ENCODE measurements at places on chromosomes 4 and X. TPM values are rescaled to one million over a fixed set of nuclear protein-coding genes. Genes with fewer than 3 reads are reported as not detected.

The TBX22 gene
- total RNA-seq = not detected

The HSFX3 gene
- total RNA-seq = not detected

The SRPX gene
- total RNA-seq = 3.3 TPM

The MTMR8 gene
- 3.5 TPM for total RNA-seq

The DDX53 gene
- not detected for total RNA-seq

The GPC3 gene
- 0.40 TPM for total RNA-seq

The SATL1 gene
- not detected for total RNA-seq

DNA sequence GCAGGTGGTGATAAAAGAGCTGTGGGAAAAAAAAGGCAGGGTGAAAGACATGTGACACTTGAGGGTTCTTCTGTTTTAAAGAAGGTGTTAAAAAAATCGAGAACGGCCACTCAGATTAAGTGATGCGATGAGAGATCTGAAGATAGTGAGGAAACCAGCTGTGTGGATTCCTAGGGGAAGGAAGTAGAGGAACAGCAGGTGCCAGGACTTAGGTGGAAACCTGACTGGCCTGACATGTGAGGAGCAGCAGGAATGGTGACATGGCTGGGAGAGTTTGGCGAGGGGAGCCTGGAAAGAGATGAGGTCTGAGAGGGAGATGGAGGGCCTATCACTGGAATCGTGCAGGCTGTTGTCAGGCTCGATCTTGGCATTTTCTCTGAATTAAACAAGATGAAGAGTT, 55.5 kb downstream of the BMPR1B start:
- no peak overlapping the region for H3K4me3 ChIP-seq
- H3K36me3 ChIP-seq = no peaks in the 10 kb centered on the region
- H3K4me1 ChIP-seq = no peaks in the 10 kb centered on the region
- H3K27ac ChIP-seq = no peak overlapping the region
- H3K27me3 ChIP-seq = no peaks in the 10 kb centered on the region

DNA sequence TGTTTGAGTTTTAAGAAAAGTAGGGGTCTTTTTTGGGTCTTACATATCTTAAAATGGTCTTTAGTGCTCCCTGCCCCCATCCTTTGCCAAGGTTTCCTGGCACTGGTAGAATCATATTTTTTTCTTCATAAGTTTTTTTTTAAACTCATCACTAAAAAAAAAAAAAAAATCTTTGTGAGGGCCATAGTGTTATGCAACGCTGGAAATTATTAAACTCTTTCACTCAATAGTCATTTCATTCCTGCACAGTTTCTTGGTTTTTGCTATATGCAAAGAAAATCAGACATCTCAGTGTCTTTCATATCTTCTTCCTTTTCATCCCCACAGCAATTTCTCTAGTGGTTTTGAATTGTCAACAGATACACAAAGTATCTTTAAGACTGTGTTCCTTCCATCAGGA, 95.6 kb downstream of the TMA16 start:
- H3K27me3 ChIP-seq = peaks cover 1% of the 10 kb centered on the region
- no peaks in the 10 kb centered on the region for H3K4me1 ChIP-seq
- no peak overlapping the region for H3K27ac ChIP-seq
- no peak for DNase-seq
- no peak overlapping the region for H3K4me3 ChIP-seq

GRCh38 chr4:101345596-101346350, 1.6 kb downstream of the PPP3CA start:
- peaks cover 9% of the 10 kb centered on the region for H3K36me3 ChIP-seq
- DNase-seq = peak; percentile 69
- H3K27me3 ChIP-seq = peaks cover 20% of the 10 kb centered on the region
- H3K4me3 ChIP-seq = peak overlapping the region; percentile 95
- H3K4me1 ChIP-seq = peaks cover 23% of the 10 kb centered on the region

DNA sequence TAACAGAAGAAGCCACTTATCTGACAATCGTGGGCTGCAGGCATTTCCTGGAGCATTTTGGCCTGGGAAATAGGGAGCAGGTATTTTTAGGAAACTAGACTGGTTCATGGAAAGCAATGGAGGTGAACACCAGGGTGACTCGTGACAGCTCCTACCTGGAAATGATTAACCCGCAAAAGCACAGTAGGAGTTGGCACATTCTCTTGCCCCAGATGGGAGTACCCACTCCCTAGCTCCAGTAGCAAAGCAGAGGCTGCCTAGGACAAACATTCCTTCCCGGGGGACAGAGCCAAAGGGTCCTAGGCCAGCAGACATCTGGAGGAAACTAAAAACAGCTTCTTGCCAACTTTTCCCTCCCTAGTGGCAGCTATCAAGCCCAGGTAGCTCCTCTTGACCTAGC, 29.0 kb downstream of the RTL5 start:
- H3K27me3 ChIP-seq = peaks cover 51% of the 10 kb centered on the region
- no peak for DNase-seq
- H3K36me3 ChIP-seq = no peaks in the 10 kb centered on the region
- peaks cover 31% of the 10 kb centered on the region for H3K4me1 ChIP-seq

GRCh38 chrX:3713225-3713936, at the start of gene PRKX:
Gene PRKX, minus strand, starts transcription at chrX:3713649. Its CDS starts 396 bp downstream, at chrX:3713253.
- no peaks in the 10 kb centered on the region for H3K27me3 ChIP-seq
- H3K4me3 ChIP-seq = peak within 1 kb of the TSS; percentile 98
- H3K4me1 ChIP-seq = peaks cover 7% of the 10 kb centered on the region
- DNase-seq = peak; percentile 81
- H3K36me3 ChIP-seq = peaks cover 12% of the 10 kb centered on the region

GRCh38 chrX:150694738-150695410, 1.7 kb downstream of the MTMR1 start:
- no peak for DNase-seq
- H3K36me3 ChIP-seq = peaks cover 13% of the 10 kb centered on the region
- no peaks in the 10 kb centered on the region for H3K27me3 ChIP-seq
- H3K4me3 ChIP-seq = peak overlapping the region; percentile 80
- H3K27ac ChIP-seq = peak overlapping the region; percentile 89

DNA sequence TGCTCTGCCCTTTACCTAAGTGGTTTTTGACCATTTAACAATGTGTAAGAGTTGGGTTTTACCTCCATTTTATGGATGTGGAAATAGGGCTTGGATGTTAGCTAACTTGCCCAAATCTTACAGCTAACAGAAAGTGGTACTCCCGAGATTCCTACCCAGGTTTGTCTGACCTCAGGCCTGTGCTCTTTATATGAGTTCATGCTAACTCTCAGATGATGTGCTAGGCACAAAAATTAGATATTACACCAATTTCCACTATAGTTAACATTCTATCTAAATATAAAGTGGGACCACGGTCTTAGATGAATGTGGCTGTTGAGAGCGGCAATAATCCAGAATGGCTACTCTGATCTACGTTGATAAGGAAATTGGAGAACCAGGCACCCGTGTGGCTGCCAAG, at the start of gene PTTG2:
Gene PTTG2, plus strand, starts transcription at position 301 of the 400 bp plus-strand sequence. Its CDS starts 37 bp downstream, at position 338.
- no peak within 1 kb of the TSS for H3K27ac ChIP-seq
- H3K36me3 ChIP-seq = peaks cover 14% of the 10 kb centered on the region
- H3K4me3 ChIP-seq = no peak within 1 kb of the TSS
- no peaks in the 10 kb centered on the region for H3K27me3 ChIP-seq
- peaks cover 3% of the 10 kb centered on the region for H3K4me1 ChIP-seq

- H3K4me3 ChIP-seq = no peak overlapping the region
- DNase-seq = no peak
- no peaks in the 10 kb centered on the region for H3K27me3 ChIP-seq
- H3K27ac ChIP-seq = no peak overlapping the region
Observed at GRCh38 chrX:13598877-13599276, 29.5 kb downstream of the EGFL6 start.

DNA sequence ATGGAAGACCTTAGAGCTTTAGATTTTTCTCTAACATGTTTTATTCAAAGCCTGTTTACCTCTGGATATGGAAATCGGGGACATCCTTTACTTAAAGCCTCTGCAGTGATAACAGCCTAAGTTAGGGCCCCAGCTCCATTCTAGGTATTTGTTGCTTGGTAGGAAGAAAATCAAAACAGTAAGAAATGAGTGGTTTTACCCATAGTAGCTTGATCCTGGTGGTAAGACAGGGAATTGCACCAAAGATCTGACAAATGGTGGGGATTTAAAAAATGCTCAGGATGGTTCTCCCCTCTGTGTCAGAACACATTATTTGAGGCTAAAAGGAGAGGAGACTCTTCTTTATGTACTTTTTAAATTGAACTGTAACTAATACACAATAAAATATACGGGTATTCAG, 52.4 kb downstream of the AFF2 start:
- no peak overlapping the region for H3K27ac ChIP-seq
- no peaks in the 10 kb centered on the region for H3K4me1 ChIP-seq

DNA sequence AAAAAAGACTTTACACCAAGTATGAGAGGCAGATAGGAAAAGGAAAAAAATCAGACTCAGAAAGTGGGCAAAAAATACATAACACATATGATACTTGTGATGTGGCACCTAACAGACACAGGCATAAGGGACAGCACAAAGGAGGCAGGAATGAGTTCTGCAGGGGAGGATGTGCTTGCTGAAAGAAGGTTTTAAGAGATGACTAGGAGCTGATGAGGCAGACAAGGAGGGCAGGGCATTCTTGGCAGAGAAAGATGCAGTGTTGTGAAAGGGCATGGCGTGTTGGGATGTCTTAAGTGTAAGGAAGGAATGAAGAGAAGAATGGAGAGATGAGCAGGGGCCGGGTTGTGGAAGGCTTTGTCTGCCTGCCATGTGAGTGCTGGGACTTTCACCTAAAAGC, 49.7 kb upstream of the TMEM154 start:
- DNase-seq = no peak
- H3K4me1 ChIP-seq = no peaks in the 10 kb centered on the region
- H3K36me3 ChIP-seq = no peaks in the 10 kb centered on the region
- H3K4me3 ChIP-seq = no peak overlapping the region
- H3K27me3 ChIP-seq = no peaks in the 10 kb centered on the region

- no peaks in the 10 kb centered on the region for H3K36me3 ChIP-seq
- H3K4me1 ChIP-seq = no peaks in the 10 kb centered on the region
- no peak overlapping the region for H3K27ac ChIP-seq
- no peak overlapping the region for H3K4me3 ChIP-seq
Observed at GRCh38 chrX:99001286-99001685, 1408.8 kb downstream of the PCDH19 start.

GRCh38 chr4:136463941-136464340, 1068.4 kb downstream of the PCDH18 start:
- no peak for DNase-seq
- no peaks in the 10 kb centered on the region for H3K36me3 ChIP-seq
- H3K4me3 ChIP-seq = no peak overlapping the region
- H3K4me1 ChIP-seq = no peaks in the 10 kb centered on the region
- no peak overlapping the region for H3K27ac ChIP-seq

GRCh38 chr4:153365003-153365402, 20.5 kb downstream of the MND1 start:
- DNase-seq = no peak
- H3K27me3 ChIP-seq = no peaks in the 10 kb centered on the region
- H3K4me3 ChIP-seq = no peak overlapping the region
- H3K36me3 ChIP-seq = peaks cover 78% of the 10 kb centered on the region

DNA sequence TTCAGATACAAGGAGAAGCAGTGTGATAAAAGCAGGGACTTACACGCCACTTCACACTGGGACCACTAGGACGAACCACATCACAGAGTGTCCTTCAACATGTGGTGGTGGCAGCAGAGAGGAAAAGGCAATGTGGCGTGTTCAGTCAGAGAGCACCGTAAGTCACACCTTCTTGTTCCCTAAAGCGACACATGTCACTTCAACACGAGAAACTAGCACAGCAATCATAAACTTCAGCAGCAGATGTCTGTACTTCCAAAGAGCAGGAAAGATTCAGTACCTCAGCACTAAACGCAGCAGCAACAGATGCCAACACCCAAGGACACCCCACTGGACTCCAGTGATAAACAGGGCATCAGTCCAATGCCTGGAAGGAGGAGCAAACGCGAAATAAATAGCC, 96.7 kb downstream of the AREG start:
- H3K4me3 ChIP-seq = no peak overlapping the region
- DNase-seq = no peak
- H3K4me1 ChIP-seq = peaks cover 5% of the 10 kb centered on the region
- no peaks in the 10 kb centered on the region for H3K36me3 ChIP-seq
- H3K27me3 ChIP-seq = peaks cover 6% of the 10 kb centered on the region

DNA sequence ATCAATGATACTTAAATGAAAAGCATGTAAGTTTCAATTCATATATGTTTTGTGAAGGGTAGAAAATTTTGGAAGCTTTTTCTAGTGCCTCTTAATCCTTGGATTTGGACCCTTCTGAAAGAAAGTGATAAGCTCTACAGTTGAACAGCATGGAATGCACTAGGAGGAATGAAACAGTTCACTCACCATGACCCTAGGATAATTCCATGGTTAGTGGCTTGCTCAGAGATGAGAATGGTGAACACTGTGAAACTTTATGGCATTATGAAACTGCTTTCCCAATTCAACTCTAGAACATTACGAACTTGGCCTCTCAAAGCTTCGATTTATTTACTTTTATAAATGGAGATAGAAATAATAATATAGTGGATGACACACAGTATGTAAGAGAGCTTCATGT, 88.9 kb upstream of the FAT4 start:
- H3K27ac ChIP-seq = no peak overlapping the region
- no peaks in the 10 kb centered on the region for H3K27me3 ChIP-seq
- DNase-seq = no peak
- no peaks in the 10 kb centered on the region for H3K36me3 ChIP-seq
- no peak overlapping the region for H3K4me3 ChIP-seq
- no peaks in the 10 kb centered on the region for H3K4me1 ChIP-seq

DNA sequence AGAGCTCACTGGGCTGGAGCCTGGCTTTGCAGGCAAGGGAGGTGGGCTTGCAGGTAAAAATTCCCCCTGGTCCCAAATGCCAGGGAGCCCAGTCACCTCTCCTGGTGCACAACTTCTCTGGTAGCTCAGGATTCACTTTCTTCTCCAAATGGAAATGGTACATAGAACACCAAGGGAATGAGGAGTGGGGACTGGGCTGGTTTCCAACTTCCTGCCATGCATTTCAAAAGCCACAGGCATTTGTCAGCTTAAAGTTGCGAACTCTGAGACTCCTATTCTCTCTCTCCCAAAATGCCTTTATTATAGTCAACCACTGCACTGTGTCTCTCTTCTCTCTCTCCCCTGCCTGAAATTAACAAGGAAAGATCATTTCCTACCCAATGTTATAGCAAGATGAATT, 177.3 kb downstream of the GRIA3 start:
- DNase-seq = no peak
- H3K27me3 ChIP-seq = peaks cover 2% of the 10 kb centered on the region
- no peaks in the 10 kb centered on the region for H3K36me3 ChIP-seq
- no peaks in the 10 kb centered on the region for H3K4me1 ChIP-seq

- H3K36me3 ChIP-seq = no peaks in the 10 kb centered on the region
- no peaks in the 10 kb centered on the region for H3K4me1 ChIP-seq
- DNase-seq = no peak
- no peaks in the 10 kb centered on the region for H3K27me3 ChIP-seq
- no peak overlapping the region for H3K4me3 ChIP-seq
Observed at GRCh38 chrX:8815460-8816065, 14.4 kb upstream of the FAM9A start.

GRCh38 chr4:67616478-67616877, 58.0 kb downstream of the STAP1 start:
- H3K27ac ChIP-seq = no peak overlapping the region
- no peaks in the 10 kb centered on the region for H3K4me1 ChIP-seq
- no peaks in the 10 kb centered on the region for H3K27me3 ChIP-seq
- no peak overlapping the region for H3K4me3 ChIP-seq
- H3K36me3 ChIP-seq = peaks cover 52% of the 10 kb centered on the region

GRCh38 chr4:48196758-48197504, 62.9 kb upstream of the TXK start:
- H3K4me1 ChIP-seq = peaks cover 9% of the 10 kb centered on the region
- no peak for DNase-seq
- H3K4me3 ChIP-seq = no peak overlapping the region
